LHCN-M2 (cell line): ENCODE measurements at places on chromosomes 11 and 22. TPM values are rescaled to one million over a fixed set of nuclear protein-coding genes. Genes with fewer than 3 reads are reported as not detected.

Gene FIBIN
- total RNA-seq = 0.45 and 0.98 TPM in 2 replicates

Gene TMPRSS13
- total RNA-seq = not detected in 2 replicates

Gene SMIM35
- total RNA-seq = not detected in 2 replicates

Gene NRGN
- total RNA-seq = 2.4 and 3.8 TPM in 2 replicates

Gene SPON1
- not detected in 2 replicates for total RNA-seq

Gene MMP13
- 0.13 TPM in 1 of 2 replicates, not detected in the other for total RNA-seq

- peak; percentile 85 for DNase-seq
Measured at GRCh38 chr11:925496-926301, at the start of gene AP2A2. AP2A2 (plus strand) TSS chr11:925870; CDS start chr11:926022, 152 bp downstream.

GRCh38 chr11:59207988-59208451, 4.7 kb downstream of the MPEG1 start:
- DNase-seq = peak; percentile 47

GRCh38 chr22:37514526-37515051, 4.6 kb downstream of the CARD10 start:
- DNase-seq = no peak

- no peak for DNase-seq
Measured at GRCh38 chr11:106234794-106235193, 157.3 kb downstream of the AASDHPPT start.

- no peak for DNase-seq
Measured at GRCh38 chr11:68300076-68300830, 12.1 kb upstream of the LRP5 start.

GRCh38 chr11:129703846-129704245, 111.8 kb upstream of the TMEM45B start:
- DNase-seq = no peak

DNA sequence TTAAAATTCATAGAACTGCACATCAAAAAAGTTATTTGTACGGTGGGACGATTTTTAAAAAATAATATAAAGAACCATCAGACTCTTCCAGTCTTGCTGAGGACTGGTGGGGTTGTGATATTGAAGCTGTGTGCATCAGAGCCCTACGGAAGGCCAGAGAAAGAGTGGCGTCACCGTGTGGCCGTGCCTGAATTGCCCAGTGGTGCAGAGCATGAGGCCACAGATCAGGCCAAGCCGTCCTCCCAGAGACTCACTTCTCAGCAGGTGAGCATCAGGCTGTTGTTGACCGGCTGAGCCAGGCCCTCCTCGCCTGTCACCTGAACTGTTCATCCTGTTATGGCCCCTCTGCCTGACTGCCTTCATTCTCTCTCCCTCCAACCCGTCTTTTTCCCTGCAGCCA, 1013.9 kb downstream of the TBC1D22A start:
- no peak for DNase-seq

- no peak for DNase-seq
Measured at GRCh38 chr11:79129702-79130101, 311.1 kb downstream of the TENM4 start.

- no peak for DNase-seq
Measured at GRCh38 chr11:44426119-44426518, 116.2 kb upstream of the ALX4 start.

- DNase-seq = no peak
Measured at GRCh38 chr22:24380220-24380904, 47.0 kb upstream of the ADORA2A start.

- DNase-seq = no peak
Measured at GRCh38 chr11:114832532-114833125, 154.3 kb downstream of the NXPE2 start.

GRCh38 chr11:86147004-86147403, 78.1 kb upstream of the PICALM start:
- no peak for DNase-seq

- DNase-seq = no peak
Measured at GRCh38 chr11:2586087-2586792, 113.6 kb downstream of the KCNQ1OT1 start.

- DNase-seq = no peak
Measured at GRCh38 chr11:95916049-95916448, 7.9 kb downstream of the MTMR2 start.

GRCh38 chr11:79412761-79413160, 28.1 kb downstream of the TENM4 start:
- DNase-seq = peak; percentile 35

- peak; percentile 99 for DNase-seq
Measured at GRCh38 chr11:12397931-12398334, 20.6 kb downstream of the PARVA start.
